Stimulated activated CD8-positive, alpha-beta memory T cell treated with anti-CD3 and anti-CD28 coated beads, Interleukin-12 subunit alpha, Interleukin-12 subunit beta, amount 100 ng/mL, for 4 hours (primary cell): ENCODE measurements at places on chromosomes 16 and 17.

DNA sequence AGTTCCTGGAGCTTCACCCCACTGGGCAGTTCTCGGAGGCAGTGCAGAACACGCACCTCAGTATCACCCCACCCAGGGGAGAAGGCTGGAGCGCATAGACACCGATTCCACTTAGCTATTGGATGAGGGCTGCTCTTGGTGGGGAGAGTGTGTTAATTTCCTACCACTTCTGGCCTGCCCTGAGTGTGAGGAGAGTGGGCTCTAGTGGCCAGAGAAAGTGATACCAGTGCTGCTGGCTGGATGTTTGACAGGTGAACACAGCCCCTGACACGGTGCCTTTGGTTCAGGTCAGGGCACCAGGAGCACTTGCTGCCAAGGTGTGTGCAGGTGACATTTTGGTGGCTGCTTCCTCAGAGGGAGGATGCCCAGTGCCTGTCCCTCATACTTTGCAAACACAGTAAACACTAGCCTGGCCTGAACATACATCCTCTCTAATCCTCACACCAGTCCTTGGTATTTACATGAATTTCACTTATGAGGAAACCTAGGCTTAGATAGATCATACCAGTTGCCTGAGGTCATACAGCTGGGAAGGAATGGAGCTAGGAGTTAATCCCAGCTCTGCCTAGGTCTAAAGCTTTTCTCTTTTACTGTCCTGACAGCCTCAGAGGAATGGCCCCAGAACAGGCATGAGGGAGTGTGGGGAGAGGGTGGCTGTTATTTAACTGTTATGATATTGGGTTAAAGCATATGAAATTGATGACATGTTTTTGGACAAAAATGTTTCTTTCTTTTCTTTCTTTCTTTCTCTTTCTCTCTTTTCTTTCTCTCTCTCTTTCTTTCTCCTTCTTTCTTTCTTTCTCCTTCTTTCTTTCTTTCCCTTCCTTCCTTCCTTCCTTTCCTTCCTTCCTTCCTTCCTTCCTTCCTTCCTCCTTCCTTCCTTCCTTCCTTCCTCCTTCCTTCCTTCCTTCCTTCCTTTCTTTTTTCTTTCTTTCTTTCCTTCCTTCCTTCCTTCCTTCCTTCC, 21.0 kb upstream of the ITGAX start:
- no peak for DNase-seq

DNA sequence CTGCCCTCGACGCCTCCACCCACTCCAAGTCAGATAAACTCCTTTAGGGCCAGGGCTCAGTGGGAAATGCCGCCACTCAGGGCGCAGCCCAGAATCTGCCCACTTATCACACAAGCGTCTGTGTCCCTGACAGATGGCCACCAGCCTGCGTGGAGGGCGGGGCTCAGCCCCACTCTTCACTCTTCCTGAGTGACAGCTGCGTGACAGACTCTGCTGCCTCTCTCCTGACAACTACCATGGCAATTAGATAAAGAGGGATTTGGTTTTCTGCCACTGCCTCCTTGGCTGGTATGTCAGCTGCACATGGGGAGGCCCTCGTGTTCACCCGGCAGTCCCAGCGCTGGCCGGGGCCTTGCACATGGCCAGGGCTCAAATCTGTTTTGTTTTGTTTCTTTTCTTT, 96.2 kb downstream of the RTN4RL1 start:
- DNase-seq, result no peak

- DNase-seq, result no peak
Measured at GRCh38 chr17:31251105-31251969, 45.7 kb downstream of the OMG start.

DNA sequence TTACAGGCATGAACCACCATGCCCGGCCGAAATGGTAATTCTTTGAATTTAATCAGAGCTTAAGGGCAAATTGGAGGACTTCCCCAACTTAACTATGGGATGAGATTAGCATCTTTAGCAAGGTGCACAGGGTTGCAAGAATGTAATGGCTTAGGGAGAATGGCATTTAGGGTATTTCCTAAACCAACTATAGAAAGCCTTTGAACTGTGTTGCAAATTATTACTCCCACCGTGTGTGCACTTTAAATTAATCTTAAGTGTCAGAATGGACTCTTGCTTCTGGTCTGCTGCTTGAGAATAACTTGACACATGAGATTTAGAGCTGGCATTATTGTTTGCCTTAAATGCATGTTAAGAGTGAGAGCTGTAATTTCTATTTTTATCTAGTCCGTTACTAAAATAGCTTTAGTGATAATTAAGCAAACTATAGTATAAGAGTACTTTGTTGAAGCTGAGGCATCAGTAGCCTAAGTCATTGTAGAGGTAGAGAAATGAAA, 59.8 kb downstream of the TUBD1 start:
- no peak for DNase-seq

- no peak for DNase-seq
Measured at GRCh38 chr17:58432806-58433573, 15.7 kb upstream of the RNF43 start.

- no peak for DNase-seq
Measured at GRCh38 chr16:53356478-53357207, 77.6 kb upstream of the RBL2 start.

GRCh38 chr16:24124291-24124690, 131.8 kb upstream of the CACNG3 start:
- DNase-seq, result no peak

- no peak for DNase-seq
Measured at GRCh38 chr17:81854974-81855774, 5.2 kb downstream of the P4HB start.

- no peak for DNase-seq
Measured at GRCh38 chr17:80781807-80782277, 209.8 kb upstream of the CHMP6 start.

DNA sequence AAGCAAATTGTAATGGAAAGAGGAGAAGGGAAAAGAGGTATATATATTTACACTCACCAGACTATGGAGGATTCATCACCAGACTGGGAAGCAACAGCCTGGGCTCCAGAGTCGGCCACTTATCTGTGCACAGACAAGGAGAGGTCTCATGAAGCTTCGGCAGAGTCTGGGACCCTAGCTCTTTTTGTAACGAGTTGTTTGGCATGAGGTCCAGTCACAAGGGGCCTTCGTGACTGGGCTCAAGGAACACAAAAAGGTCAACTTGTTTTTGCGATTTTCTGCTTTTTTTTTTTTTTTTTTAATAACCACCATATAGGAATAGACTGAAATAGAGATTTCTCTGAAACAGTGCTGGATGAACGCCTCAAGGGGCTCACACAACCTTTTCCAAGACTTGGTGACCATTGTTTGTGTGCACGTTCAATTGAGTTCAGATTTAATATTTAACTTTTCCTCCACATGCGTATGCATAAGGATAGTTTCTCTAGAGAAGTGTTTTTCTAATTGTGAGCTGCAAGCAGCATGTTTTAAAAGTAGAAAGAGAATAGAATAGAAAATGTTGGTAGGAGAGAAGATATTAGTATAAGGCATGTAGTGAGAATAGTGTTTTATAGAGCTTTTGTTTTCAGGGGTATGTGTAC, 25.8 kb downstream of the BPTF start:
- no peak for DNase-seq

DNA sequence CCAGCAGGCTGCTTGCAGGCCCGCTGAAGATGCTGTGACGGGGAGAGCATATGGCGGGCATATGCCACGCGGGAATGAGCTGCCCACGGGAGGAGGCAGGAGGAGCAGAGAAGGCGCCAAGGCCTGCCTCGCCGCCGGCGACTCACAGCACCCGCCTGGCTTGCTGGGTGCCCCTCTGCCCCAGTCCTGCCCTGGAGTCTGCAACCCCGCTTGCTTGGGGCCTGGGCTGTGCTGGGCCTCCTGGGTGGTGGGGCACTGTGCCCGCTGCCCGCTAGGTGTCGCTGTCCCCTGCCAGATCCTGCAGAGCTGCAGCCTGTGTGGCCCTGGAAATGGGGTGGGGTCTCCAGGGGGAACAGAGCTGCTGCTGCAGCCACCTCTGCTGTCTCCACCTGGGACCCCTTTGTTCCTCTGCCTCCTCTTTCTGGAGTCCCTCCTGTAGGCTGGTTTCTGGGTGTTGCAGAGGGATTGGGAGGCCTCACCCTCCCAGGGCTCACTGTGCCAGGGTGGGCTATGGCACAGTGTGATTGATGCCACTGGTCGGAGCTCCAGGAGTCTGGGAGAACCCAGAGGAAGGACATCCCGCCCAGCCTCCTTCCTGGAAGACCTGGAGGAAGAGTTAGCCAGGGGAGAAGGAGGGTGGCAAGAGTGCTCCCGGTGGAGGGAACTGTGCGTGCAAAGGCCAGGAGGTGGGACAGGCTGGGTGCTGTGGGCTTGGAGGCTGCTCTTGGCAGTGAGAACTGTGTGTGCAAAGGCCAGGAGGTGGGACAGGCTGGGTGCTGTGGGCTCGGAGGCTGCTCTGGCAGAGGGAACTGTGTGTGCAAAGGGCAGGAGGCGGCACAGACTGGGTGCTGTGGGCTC, 141.0 kb upstream of the CIBAR2 start:
- peak; percentile 39 for DNase-seq

- DNase-seq, result no peak
Measured at GRCh38 chr16:86212706-86213436, 297.5 kb upstream of the FOXF1 start.

DNA sequence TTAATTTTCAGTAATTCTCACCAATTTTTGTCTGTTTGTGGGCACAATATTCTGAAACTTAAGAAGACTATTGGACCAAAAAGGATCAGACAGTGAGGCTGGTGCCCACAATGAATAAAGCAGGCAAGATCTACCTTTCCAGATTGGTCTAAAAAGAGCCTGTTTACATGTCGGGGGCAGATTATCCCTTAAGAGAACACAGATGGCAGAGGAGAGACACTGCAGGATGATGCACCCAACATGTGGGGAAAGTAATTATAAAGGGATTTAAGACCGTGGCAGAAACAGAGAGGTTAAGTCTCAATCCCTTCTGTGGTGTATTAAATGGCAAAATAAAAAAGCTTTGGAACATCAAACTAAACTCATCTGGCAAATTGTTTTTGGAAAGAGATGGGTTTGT, 331.8 kb upstream of the CDH11 start:
- DNase-seq, result no peak

DNA sequence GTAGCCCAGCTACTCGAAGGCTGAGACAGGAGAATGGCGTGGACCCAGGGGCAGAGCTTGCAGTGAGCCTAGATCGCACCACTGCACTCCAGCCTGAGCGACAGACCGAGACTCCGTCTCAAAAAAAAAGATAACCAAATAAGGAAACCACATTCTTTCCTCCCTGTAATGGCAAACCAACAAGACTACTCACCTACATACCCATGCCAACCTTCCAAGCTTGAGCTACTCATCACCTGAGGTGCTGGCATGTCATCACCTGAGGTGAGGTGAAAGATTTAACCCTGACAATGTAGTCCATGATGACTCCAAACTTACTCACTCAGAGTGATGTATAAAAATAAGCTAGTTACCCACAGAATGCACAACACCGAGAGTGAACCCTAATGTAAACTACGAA, 85.2 kb downstream of the SMG6 start:
- no peak for DNase-seq

DNA sequence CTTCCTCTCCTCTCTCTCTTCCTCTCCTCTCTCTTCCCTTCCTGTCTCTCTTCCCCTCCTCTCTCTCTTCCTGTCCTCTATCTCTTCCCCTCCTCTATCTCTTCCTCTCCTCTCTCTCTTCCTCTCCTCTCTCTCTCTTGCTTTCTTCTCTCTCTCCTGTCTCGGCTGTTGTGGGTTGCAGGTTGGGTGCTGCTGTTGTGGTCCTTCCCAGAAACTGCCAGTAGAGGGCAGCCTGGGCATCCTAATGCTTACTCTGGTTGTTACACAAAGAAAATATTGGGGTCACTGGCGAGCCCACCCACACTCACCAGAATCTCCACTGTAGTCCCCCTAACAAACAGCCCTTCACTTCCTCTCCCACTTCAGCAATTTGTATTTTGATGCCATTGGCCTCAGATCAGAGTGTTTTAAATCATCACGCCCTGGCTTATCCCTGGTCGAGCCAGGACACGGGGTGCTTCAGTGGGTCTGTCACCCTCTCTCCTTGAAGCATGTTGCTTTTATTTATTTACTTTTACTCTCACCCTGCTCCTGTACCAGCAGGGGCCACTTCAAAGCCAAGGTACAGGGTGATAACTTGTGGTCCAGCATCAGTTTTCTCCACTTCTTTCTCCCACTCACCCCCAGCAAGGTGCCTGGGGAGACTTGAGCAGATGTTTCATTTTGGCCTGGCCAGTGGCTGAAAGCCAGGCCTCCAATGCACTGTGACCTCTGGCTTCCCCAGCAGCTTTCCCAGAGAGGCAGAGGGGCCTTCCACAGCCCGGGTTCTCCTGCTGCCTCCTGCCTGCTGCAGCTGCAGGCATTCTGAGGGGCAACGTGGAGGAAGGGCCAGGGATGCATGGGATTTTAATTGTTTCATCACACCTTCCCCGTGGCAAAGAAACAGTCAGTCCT, 4.7 kb upstream of the MMP15 start:
- no peak for DNase-seq

GRCh38 chr17:3656755-3657587, 11.4 kb downstream of the TAX1BP3 start:
- no peak for DNase-seq

GRCh38 chr17:81322271-81323082, 27.4 kb upstream of the SLC38A10 start:
- DNase-seq, result no peak

- DNase-seq, result no peak
Measured at GRCh38 chr17:37082311-37082860, 133.6 kb downstream of the AATF start.

- no peak for DNase-seq
Measured at GRCh38 chr16:58906981-58907715, 173.0 kb upstream of the GOT2 start.

- no peak for DNase-seq
Measured at GRCh38 chr16:49405123-49405522, 31.5 kb downstream of the C16orf78 start.

- DNase-seq, result no peak
Measured at GRCh38 chr17:64139542-64139941, 9.6 kb upstream of the ERN1 start.

- no peak for DNase-seq
Measured at GRCh38 chr17:66423056-66423955, 120.9 kb downstream of the PRKCA start.

DNA sequence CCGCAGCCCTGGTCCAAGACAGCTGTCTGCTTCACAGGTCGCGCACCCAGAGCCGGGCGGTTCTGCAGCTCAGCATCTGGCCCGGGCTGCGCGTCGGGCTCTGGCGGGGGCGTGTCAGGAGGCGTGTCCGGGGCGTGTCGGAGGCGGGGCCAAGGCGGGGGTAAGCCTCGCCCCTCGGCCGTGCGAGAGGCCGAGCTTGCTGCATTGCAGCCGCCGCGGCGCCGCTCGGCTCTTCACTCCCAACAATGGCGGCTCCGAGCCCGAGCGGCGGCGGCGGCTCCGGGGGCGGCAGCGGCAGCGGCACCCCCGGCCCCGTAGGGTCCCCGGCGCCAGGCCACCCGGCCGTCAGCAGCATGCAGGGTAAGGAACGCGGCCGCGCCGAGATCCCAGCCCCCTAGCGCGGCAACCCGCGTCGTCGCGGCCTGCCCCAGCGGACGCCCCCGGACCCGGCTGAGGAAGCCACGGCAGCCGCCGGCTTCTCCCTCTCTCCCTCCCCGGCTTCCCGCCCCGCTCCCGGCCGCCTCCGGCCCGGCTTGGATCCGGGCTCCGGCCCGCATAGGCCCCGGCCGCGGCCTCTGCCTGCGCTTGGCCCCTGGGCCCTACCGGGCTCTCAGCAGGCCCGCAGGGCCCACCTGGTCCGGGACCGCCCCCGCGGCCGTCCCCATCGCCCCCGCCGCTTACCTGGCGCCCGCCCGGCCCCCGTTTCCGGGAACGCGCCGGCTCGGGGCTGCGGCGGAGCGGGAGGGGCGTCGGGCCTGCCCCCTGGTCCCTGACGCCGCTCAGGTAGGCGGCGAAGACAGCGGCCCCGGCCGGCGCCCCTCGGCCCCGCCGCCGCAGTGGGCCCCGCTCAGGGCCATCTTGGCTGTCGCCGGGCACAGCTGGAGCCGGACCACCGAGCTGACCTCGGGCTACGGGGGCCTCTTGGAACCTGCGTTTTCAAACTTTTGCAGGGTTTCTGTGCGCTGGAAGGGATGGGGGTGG, at the start of gene MAP2K4:
Gene MAP2K4 (plus strand): TSS at position 236 of the 981 bp plus-strand sequence. CDS start 10 bp downstream, at position 246.
- DNase-seq, result peak; percentile 89
